ENCODE measurements at places on chromosomes 11 and 22.

GRCh38 chr11:6681949-6682348 lies 1.2 kb downstream of the MRPL17 start:
- DNase-seq = no peak

GRCh38 chr11:74575999-74576398 lies 16.4 kb upstream of the POLD3 start:
- DNase-seq = no peak

DNA sequence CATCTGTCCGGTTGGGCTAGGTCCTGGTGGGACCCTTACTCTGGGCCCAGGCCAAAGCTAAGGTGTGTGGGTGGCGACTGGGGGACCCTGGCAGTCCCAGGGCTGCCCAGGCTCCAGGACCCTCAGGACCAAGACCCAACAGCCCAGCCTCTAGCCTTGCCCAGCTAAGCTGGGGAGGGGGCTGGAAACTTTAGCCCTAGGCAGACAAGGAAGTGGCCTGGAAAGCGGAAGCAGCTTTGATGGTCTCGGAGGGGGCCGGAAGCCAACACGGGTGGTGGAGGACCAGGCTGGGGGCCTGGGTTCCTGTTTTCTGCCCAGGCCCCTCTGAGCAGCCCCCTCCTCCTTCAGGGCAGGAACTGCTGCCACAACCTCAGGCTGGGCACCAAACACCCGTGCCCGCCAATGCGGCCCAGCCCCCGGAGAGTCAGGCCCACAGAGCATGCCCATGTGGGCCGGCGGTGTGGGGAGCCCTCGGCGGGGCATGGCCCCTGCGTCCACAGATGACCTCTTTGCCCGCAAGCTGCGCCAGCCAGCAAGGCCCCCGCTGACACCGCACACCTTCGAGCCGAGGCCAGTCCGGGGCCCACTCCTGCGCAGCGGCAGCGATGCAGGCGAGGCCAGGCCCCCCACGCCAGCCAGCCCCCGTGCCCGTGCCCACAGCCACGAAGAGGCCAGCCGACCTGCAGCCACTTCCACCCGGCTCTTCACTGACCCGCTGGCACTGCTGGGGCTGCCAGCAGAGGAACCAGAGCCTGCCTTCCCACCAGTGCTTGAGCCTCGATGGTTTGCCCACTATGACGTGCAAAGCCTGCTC lies 2.8 kb downstream of the SIPA1 start:
- DNase-seq = no peak

- DNase-seq = no peak
These were observed 2.7 kb downstream of the EIF4ENIF1 start for GRCh38 chr22:31486951-31487350.

GRCh38 chr11:44223238-44223637 lies 86.7 kb downstream of the ALX4 start:
- no peak for DNase-seq

DNA sequence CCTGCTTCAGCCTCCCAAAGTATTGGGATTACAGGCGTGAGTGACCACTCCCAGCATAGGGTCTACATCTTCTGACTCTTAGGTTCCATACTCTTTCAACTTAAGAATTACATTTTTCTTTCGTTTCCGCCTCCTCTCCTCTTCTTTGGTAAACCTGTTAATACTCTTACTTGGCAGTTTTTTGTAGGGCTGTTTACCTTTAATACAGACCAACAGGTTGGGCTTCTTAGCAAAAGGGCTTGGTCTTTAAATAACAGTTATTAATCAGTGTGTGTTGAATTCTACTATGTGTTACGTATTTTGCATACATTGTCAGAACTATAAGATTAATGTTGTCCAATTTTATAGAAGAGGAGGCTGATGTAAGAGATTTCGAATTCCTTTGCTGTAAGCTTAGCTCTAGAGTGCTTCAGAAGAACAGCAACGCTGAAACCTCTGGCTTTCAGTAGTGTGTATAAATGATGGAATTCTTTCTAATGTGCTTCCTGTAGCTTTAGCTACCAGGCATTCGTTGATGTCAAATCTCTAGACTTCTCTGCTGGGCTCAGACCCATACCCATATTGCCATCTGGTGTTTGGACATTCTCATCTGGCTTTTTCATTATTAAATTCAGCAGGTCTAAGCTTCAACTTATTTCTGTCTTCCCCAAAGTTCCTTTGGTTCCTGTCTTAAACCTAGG lies 3.1 kb downstream of the FDX1 start:
- no peak for DNase-seq

- DNase-seq = no peak
These were observed 12.2 kb downstream of the MCHR1 start for GRCh38 chr22:40691532-40691931.

GRCh38 chr11:50088231-50088630 lies 55.6 kb downstream of the OR4C45 start:
- no peak for DNase-seq

GRCh38 chr11:10444725-10445315 lies 10.2 kb upstream of the AMPD3 start:
- no peak for DNase-seq

DNA sequence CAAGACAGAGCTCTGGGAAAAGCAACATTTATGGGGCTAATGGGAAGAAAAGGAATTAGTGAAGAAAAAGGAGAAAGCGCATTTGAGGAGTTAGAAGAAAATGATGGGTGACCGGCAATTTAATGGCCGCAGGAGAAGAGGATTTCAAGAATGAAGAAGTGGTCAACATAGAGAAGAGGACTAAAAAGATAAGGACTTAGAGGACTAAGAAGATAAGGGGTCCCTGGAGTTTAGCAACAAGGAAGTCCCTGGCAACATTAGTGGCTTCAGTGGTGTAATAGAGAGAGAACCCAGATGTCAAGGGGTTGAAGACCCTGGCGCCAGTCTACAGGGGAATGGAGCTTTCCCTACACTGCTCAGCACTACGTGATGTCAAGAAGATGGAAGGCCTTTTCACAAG lies 32.3 kb downstream of the WEE1 start:
- DNase-seq = no peak

DNA sequence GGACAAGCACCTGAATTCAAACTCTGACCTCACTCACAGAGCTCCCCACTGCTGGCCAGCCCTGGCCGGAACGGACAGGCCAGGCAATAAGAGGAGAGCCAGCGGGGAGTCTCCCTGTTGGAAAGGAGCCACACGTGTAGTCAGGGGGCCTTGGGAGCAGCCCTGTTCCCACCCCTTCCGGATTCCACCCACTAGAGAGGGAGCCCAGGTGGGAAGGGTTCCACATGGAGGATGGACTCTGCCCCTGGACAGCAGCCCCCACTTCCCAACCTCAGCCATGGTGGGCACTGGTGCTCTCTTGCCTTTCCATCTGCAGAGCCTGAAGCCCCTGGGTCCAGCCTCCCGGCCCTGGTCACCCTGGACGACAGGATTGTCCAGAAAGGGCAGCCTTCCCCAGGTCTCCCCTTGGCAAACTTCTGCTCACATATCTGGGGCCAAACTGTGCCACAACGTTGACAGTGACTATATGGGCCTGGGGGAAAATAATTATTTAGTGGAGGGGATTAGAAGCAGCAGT lies 7.5 kb upstream of the APOBEC3A start:
- DNase-seq = no peak

DNA sequence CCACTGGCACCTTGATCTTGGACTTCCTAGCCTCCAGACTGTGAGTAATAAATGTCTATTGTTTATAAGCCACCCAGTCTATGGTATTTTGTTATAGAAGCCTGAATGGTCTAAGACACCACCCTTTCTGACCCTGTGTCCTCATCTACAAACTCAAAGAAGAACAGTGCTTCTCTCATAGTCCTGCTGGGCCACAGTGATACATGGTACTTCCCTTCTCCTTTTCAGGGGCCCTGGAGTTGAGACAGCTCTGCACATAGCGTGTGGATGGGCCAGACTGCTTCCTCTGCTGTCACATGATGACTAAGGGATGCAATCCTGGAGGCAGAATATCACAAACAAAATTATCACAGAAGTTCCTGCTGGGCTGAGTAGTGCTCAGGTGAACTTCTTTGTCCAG lies 5.0 kb downstream of the KCNJ11 start:
- DNase-seq = no peak

- DNase-seq = no peak
These were observed 115.8 kb upstream of the THY1 start for GRCh38 chr11:119538753-119539152.

GRCh38 chr11:34567733-34568132 lies 53.2 kb upstream of the EHF start:
- no peak for DNase-seq

DNA sequence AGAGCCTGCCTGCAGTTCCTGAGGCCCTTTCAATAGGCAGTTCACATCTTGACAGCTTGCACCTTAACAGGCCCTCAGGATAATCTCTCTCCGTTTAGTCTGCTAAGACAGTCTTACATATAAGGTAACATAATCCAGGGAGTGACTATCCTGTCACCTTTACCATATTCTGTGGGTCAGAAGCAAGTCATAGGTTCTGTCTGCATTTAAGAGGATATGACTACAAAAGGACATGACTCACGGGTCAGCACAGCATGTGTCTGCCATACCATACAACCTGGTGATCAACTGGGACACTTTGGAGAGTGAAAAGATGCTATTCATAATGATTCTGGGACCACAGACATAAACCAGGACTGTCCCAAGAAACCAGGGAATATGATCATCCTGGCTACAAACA lies 611.1 kb downstream of the SOX6 start:
- DNase-seq = no peak

DNA sequence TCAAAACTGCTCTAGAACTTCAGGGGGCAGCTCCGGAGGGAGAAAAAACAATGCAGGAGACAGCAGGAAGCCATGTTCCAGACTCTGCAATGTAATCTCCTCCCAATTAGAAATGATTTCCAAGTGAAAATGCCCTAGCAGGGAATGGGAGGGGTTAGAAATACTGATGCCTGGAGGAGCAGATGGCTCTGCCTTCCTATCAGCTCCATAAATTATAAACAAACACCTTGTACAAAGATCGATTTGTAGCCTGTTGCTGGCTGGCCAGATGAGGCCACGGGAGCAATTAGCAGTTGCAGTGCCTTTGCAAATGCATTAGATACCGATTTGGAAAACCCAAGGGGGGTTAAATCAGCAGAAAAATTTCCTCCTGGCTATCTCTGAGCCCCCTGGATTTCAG lies 46.6 kb upstream of the CHRM4 start:
- DNase-seq = no peak

DNA sequence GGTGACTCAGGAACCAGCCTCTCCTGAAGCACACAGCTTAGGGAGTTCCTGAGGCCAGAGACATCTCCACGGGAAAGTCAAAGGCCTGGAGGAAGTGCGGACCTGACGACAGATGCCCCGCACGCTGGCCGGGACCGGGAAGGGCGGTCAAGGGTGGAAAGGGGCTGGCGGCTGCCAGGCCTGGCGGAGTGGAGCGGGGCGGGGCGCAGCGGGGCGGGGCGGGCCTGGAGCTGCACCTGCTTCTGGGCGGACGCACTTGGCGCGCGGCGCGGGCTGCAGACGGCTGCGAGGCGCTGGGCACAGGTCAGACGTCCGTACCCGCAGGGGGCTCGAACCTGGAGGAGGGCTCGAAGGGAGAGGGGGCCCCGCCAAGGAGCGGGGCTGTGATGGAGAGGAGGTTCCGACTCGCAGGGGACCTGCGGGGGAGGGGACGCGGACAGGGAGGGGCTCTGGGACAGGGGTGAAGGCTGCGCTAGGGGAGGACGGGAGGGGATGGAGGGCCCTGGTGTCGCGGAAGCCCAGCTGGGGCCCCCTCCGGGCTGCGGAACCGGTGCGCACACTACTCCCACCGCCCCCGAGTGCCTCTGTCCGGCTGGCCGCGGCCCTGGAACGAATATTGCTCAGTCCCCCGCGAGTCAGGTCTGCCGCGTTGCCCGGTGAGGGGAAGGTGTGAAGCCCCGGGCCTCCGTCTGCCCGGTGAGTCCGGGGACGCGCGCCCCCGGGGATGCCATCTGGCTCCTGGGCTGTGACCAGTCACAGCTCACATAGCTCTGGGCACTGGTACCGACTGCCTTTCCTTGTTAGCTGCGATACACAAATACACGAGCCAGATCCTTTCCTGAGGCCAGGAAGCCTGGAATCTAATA lies at the start of gene TMEM45B:
Gene TMEM45B, plus strand, starts transcription at position 253 of the 866 bp plus-strand sequence. CDS start 36,635 bp downstream, outside the sequence.
- DNase-seq = no peak

GRCh38 chr11:96235751-96236150 lies 107.2 kb downstream of the MAML2 start:
- peak; percentile 15 for DNase-seq

DNA sequence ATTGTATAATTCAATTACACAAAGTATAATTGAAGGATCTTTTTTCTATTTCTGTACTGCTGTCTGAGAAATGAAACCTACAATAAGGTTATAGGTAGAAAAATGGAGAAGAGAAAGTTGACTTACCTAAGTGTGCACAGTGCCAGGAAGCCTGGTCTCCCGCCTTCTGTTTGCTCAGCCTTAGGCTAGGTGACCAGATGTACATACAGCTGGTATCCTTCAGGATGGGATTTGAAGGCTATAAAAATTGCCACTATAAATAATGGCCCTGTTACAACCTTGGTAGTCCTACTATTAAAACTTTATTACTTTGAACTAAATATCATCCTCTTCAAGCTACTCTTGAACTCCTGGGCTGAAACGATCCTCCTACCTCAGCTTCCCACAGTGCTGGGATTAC lies 19.7 kb downstream of the OR51E2 start:
- no peak for DNase-seq

GRCh38 chr22:26474682-26475081 lies 8.9 kb downstream of the HPS4 start:
- no peak for DNase-seq

- DNase-seq = no peak
These were observed 86.6 kb upstream of the BDNF start for GRCh38 chr11:27786864-27787263.

DNA sequence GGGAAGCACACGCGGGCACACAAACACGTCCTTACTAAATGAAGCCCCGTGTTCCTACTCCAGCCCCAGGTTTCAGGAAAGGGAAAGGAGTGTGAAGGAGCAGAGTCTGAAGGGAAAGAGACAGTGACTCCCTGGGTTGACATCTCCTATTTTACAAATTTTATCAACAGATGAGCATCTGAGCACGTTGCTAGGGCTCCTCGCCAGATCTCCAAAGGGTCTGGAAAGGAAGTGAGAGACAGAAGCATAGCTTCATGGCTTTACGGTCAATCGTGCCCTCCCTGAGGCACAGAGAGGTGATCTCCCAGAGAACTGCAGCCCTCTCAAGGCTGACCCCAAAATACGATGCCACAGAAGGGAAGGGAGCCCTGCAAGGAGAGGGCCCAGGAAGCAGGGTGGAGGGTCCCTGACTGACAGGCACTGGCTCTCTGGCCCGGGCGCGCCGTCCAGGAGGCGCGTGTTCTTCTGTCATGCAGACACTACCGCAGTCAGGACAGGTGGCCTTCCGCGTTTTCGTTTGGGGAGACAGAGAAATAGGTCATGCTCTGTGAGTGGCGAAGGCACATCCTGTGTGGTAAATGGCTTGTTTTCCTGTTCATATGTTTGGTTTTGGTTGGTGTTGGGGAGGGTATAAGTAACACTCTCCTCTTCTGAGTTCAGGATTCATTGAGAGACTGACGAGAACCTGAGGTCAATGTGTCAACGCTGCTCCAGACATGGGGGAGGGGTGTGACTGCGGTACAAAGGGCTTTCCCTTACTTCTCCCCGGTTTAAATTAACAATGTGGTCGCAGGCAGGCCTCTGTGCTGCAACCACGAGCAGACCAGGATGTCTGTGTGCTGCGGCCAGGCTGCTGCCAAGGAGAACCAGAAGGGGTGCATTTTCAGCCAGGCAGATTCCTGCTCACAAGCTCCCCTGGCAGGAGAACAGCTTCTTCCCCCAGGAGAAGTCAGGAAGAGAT lies 813.3 kb downstream of the OPCML start:
- peak; percentile 23 for DNase-seq

Data from stimulated activated CD4-positive, alpha-beta T cell treated with anti-CD3 and anti-CD28 coated beads, Interleukin-1b, Interleukin-23, amount 100 ng/mL, for 24 hours (primary cell).